ENCODE measurements at places on chromosomes 7 and 10.

- DNase-seq: no peak
Observed at GRCh38 chr10:18229826-18230225, 89.6 kb downstream of the CACNB2 start.

DNA sequence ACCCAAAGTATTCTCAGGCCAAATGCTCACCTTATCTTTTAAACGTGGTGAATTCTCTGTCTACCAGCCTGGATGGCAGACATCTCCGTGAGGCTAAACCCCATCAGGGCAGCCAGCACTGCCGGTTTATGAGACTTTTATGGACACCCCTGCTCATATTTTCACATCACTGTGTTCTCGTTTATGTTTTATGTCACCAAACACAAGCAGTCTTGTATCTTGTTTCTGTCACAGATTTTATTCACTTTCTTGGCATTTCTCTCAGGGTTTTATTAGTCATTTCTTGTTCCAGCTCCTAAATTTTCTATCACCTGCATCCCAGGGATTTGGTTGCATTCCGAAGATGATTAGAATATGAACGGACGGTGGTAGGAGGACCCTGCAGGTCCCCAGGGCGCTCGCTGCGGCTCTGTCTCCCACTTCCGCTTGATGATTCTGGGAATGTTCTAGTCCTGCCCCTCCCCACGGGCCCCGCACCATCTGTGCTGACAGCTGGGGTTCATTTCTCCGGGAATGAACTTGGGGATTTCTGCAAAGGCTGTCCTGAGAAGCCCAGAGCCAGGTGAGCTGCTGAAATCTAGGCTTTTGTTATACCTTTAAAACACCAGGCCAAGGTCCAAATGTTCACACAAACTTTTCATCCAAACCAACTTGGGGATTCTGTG, 217.6 kb downstream of the GFRA1 start:
- no peak for DNase-seq

GRCh38 chr10:95394161-95394880, 103.5 kb upstream of the PDLIM1 start:
- no peak for DNase-seq

GRCh38 chr7:47154791-47155190, 427.1 kb downstream of the TNS3 start:
- no peak for DNase-seq

- no peak for DNase-seq
Observed at GRCh38 chr10:11293332-11293731, 275.7 kb downstream of the CELF2 start.

DNA sequence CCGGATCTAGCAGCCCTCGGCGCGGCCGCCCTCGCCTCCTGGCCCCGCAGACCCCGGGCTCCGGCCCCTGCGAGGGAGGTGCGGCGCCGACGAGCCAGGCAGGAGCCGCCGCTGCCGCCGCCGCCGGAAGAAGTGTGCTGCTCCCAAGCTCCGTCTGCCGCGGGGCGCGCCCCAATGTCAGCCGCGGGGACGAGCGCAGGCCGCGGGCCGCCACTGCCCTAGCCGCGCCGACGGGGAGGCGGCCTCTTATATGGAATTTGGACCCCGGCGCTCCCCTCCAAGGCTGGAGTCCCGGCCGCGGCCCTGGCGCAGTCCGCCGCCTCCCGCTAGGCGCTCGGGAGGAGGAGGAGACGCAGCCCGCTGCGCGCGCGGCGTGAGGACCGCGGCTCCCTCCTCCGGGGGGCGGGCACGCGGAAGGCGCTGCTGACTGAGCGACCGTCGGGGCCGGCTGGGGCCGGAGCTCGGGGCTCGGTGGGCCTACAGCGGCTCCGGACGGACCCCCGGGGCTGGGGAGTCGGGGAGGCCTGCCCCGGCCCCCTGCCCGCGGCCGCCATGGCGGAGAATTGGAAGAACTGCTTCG, at the start of gene TRIM8:
Gene TRIM8 (plus strand): TSS at position 414 of the 580 bp plus-strand sequence. CDS start 139 bp downstream, at position 553.
- DNase-seq: no peak

DNA sequence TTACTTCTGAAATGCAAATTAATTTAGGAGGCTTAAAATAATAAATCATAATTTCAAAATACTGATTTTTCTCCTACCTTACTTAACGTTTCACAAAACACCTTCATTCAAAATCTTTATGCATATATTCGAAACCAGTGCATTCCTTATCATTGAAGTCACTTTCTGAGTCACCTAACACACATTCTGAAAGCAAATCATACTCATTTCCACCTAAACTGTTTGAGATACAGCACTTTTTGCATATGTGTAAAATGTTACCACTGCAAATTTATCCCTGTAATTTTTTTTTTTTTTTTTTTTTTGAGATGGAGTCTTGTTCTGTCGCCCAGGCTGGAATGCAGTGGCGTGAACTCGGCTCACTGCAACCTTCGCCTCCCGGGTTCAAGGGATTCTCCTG, 15.7 kb downstream of the PPP3CB start:
- DNase-seq: no peak

Data from SIG-M5 (cell line).